ENCODE measurements at places on chromosomes 2 and 18.

DNA sequence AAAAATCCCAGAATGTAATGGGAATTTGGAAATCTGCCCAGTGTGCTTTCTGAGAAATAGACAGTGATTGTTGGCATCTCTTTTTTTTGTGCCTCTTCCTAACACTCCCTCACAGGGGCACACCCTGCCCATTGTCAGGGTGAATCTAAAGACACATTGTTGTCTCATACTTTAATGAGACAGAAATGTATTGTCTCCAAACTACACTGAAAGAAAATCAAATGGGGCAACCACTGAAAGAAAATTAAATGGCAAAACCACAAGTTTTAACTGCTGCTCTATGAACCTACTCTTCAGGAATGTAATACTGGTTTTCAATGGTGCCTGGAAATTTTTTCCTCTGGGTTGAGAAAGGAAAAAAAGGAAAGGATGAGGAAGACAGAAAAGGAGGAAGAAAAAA lies 43.2 kb upstream of the GLS start:
- no peak for DNase-seq

- no peak for DNase-seq
Observed at GRCh38 chr2:152171718-152172117, 3.8 kb downstream of the STAM2 start.

GRCh38 chr2:128809259-128809636 lies 490.6 kb upstream of the HS6ST1 start:
- DNase-seq, result no peak

DNA sequence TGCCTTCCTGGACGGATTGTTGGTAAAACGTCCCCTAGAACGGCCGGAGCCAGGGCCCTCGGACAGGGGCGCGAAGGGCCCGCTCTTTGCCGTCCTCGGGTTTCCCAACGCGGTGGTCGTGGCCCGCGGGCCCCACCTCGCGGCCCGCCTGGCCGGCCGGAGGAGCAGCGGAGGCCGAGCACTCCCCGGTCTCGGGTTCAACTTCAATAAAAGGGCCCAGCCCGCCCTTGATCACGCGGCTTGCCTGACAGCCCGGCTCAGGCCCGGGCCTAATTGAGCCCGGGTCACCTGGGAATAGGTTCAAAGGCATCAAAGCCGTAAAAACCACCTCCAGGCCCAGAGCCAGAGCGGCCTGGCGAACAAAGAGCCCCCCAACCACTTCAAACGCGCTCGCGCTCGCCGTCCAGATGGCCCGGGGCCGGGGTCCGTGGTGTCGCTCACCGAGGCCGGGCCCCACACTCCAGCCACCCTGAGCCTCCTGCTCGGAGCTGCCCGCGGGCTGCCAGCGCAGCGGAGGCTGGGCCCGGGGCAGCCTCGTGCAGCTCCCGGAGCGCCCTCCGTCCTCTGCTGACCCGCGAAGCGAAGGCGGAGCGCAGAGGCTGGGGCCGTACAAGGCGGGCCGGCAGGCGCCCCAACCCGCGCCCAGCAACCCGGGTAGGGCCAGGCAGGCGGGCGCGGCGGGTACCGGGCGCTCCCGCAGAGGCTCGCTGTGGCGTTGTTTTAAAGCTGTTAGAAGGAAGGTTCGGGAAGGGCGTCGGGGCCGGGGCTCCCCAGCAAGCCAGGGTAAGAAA lies 1.1 kb upstream of the TWIST2 start:
- DNase-seq, result no peak

DNA sequence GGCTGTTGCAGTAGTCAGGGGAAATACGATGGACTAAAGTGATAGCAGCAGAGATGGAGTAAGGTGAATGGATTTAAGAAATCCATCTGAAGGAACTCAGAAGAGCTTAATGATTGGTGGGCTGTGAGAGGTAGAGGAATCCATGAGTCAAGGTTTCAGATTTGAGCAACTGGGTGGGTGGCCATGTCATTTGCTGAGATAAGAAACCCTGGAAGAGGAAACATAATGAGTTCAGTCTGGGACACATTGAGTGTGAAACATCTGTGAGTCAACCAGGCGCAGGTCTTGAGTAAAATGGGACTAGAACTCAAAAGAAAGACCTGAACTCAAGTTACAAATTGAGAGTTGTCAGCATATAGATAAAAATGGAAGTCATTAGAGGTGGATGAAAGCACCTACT lies 19.7 kb upstream of the ASNSD1 start:
- DNase-seq, result no peak

GRCh38 chr2:98884658-98885057 lies 51.4 kb downstream of the CRACDL start:
- DNase-seq, result no peak

DNA sequence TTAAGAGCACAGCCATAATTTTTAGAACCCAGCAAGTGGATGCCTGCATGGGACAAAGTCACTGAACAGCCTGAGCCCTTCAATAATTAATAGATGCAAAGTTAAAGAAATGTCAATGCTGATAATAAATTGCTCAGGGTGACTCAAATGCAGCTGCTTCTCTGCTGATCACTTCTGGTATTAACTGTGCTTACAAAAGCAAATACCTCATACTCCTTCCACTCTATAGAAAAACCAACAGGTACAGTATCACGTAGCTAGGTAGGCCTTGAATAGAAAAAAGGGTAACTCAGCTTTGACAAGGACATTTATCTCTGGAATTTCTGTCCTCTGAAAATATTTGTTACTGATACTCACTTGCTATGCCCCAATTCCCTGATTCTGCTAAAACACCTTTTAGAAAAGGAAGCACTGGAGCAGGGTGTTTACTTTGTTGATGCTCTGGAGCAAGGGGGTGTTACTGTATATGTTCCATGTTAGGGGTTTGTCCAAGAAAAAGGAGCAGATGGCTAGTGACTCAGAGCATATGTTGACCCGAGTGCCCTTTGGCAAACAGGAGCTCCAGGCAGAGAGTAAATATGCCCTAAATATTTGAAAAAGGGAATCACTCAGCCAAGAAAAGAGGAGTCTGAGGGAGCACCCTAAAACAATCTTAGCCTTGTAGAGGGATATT lies 59.1 kb upstream of the RTN4 start:
- no peak for DNase-seq

DNA sequence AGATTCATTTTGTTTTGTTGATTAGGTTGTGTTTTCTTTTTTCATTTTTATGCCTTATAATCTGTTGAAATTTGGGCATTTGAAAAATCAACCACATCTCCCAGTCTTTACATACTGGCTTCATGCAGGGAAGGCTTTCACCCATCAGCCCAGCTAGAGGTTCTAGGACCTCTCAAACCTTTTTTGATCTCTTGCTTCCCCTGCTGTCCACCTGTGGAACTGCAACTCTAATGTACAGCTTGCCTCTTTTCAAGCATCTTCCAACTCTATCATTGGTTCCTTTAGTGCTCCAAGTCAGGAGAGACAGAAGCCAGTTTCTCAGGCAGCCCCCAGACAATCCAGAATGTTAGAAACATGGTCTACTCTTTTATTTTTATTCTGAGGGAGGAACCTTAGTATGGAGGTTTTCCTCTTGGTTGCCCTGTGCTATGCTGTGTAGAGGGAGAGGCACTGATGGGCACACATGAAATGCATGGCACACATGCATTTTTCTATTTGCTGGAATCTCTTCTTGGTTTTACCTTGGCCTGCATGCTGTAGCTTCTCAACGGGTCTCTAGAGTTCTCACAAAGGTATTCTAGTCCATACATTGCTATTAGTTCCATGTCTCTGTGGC lies 107.2 kb upstream of the L3MBTL4 start:
- peak; percentile 26 for DNase-seq

GRCh38 chr2:142504754-142505153 lies 372.7 kb upstream of the KYNU start:
- no peak for DNase-seq

GRCh38 chr2:128313091-128313836 lies 5.4 kb downstream of the HS6ST1 start:
- DNase-seq, result no peak

DNA sequence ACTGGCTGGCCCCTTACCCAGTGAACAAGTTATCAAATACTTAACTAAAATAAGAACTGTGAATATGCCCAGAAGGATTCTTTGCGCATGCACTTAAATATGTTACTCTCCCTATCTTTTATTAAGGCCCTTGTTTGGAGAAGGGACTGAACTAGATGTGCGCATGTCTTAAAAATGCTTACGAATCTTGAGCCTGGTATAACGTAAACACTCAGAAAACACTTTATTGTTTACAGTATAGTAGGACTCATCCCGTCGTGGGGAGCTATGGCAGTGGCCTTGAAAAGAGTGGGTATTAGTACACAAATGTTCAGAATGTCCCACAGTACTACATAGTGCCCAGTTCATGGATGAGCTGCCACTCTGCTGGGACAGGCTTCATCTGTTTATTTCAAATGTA lies 75.9 kb upstream of the MAP4K3 start:
- DNase-seq, result no peak

DNA sequence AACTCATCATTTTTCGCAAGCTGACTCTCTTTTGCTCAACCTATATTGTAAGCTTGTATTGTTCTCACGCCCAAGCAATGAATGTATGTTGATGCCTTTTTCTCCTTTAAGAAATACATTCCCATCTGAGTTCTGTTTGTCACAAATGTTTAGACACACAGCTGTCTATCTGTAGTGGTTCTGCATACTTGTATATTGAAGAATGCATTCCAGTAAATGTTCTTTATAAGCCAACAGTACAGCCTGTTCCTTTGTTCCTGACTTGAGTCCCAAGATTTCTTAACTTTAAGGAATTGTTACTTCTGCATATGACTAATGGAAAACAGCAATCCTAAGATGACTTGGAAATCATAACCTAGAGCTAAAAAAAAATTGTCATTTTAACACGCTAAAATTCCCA lies 849.1 kb upstream of the POU3F3 start:
- no peak for DNase-seq

DNA sequence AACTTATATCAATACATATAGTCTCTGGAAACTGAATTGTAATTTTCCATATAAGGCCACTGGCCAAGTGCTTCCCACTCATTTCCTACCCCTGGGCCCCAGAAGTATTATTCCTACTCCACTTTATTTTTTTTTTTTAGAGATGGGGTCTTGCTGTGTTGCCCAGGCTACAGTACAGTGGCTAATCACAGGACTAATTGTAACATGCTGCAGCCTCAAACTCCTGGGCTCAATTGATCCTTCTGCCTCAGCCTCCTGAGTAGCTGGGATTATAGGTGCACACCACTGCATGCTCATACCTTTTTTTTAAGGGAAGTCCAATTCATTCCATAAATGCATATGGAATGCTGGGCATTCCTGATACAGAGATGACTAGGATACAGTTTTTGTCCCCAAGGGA lies 6.4 kb upstream of the CNNM4 start:
- no peak for DNase-seq

DNA sequence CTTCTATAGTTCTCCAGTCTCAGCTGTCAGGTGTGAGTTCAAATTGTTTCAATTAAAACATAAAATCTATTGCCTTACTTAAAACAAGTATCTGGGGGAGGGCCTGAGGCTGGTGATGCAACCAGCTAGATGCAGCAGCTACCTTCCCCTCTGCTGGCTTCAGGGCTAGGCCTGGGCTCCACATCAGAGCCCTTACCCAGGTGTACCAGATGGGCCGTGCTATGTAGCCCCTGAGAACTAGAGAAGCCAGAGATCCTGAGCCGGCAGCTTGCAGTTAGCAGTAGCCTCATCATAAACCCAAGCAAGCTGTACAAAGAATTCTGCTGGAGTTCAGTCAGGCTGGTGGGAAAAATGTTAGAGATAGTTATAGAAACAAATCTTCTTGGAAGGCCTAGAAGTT lies 97.7 kb upstream of the ACAA2 start:
- no peak for DNase-seq

DNA sequence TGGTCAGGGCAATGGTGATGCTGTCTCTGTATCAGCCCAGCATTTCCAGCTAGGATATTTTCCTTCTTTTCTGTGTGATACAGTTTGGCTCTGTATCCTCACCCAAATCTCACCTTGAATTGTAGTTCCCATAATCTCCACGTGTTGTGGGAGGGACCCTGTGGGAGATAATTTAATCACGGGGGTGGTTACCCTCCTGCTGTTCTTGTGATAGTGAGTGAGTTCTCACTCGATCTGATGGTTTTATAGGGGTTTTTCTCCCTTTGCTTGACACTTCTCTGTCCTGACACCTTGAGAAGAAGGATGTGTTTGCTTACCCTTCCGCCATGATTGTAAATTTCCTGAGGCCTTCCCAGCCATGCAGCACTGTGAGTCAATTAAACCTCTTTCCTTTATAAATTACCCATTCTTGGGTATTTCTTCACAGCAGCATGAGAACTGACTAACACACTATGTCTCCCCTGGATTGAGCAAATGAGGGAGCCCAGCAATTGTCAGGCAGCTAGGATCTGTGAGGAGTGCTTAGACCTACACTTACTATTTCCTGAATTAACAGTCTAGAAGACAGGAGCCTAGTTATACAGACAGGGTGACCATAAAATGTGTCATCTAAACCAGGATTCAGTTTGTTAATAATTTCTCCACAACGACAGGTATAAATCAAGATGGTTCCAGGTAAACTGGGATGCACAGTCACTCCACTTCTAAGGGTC lies 6.0 kb downstream of the SCN2A start:
- DNase-seq, result no peak

DNA sequence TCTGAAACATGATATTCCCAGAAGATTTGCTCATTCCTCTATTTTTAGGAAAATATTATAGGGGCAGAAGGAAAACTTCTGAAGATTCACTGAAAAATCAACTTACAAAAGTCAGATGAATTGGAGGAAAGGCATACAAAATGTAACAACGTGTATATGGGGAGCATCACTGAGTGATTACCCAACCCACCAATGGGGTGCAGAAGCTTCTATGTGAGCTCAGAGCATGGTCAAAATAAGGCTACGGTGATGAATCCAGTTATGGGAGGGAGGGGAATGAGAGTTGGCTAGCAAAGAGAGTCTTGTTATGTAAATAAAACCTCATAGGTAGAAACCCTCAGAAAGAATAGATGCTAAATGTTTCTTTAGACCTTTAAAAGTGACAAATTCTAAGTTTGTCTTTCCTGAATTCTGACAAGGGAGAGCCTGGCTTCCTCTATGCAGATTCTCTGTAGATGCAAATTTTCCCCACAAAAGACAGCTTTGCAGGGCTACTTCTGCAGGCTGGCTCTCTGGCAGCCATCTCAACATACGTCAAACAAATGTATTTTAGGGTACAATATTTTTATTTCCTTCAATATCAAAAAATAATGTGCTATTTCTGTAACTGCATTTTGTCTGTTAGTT lies 171.4 kb upstream of the NDUFV2 start:
- DNase-seq, result no peak

GRCh38 chr2:167404627-167405284 lies 516.5 kb downstream of the XIRP2 start:
- DNase-seq, result no peak

DNA sequence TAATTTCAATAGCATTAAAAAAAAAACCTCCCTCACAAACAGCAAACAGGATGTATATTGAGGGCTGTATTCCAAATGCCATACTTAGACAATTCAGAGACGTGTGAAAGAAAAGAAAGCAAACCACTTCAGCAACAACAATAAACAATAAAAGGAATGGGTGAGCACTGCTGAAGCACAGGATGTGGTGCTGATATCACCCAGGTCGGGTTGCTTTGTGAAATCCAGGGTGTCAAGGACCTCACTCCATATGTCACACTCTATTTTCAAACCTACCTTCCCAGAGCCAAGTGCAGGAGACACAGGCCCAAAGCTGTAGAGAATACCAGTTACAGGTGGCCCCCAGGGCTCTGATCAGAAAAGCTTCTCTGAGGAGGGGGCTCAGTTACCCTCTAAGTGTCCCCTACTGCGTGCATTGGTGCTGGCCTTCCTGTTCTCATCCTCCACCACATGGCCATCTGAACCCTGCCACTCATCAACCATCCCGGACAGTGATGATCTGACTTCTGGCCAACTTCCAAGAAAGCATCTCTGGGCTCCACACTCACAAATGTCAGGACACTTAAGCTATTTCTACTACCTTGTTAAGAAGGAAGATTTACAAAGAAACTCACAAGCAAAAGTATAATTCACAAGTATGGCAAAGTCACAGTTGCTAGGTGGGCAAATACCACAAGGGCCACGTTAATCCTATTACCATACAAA lies 363.0 kb downstream of the SS18 start:
- DNase-seq, result no peak
